ENCODE measurements at places on chromosomes 3 and 15.

GRCh38 chr3:8538913-8539312 is 37.3 kb downstream of the LMCD1 start:
- DNase-seq: no peak
- peaks cover 2% of the 10 kb centered on the region for H3K27me3 ChIP-seq
- H3K36me3 ChIP-seq: no peaks in the 10 kb centered on the region

DNA sequence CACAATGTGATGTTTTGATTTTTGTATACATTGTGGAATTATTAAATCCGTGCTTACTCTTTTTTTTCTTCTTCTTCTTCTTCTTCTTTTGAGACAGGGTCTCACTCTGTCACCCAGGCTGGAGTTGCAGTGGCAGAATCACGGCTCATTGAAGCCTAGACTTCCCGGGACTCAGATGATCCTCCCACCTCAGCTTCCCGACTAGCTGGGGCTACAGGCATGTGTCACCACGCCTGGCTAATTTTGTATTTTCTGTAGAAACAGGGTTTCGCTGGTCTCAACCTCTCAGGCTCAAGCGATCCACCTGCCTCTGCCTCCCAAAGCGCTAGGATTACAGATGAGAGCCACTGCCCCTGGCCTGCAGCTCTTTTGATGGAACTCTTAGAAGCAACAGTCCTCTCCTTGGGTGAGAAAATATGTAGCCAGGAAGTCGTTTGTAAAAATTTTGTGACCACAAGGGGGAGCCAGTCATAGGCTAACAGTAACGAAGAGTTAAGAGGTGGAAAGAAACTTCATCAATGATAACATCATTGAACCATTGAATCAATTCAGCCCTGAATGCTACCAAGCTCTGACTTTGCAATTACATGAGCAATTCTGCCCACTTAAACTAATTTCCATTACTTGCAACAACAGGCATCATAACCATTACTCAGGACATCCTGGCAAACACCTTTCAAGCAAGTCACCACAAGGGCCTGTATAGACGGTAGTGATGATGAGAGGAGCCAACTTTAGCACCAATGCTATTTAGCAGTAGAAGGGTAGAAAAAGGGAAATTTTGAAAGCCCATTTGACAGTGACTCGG is 16.7 kb upstream of the CMTM7 start:
- H3K4me3 ChIP-seq: no peak overlapping the region
- no peak overlapping the region for H3K27ac ChIP-seq

GRCh38 chr3:23952646-23953045 is 7.6 kb downstream of the NR1D2 start:
- H3K4me3 ChIP-seq: no peak overlapping the region
- H3K36me3 ChIP-seq: no peaks in the 10 kb centered on the region
- no peak for DNase-seq
- no peaks in the 10 kb centered on the region for H3K27me3 ChIP-seq
- H3K4me1 ChIP-seq: peaks cover 28% of the 10 kb centered on the region

DNA sequence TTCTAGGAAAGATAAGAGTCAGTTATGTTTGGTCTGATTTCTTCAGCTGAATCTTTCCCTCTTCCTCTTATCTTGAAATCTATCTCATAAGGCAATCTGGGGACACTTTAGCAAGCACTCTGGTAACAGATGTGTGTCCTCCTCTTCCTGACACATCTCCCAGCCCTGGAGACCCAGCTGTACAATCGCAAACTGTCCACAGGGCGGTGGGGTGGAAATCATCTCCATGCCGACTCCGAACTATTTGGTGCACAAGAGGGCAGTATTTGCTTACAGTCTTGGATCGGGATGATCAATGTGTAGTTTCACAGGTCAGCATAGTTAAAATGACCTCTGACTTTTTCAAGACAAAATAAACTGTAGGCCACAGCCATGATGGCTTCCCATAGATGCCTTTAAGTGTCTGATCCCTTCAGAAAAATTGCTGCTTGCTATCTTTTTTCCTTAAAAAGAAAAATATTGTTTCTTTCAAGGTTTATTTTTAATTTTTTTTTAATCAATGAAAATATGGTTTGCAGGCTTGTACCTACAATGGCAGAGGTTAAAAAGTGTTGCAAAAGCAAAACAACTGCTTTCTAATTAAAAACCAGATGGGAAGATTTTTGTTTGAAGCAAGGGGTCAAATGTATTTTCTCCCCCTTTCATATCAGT is 17.7 kb downstream of the EEFSEC start:
- no peaks in the 10 kb centered on the region for H3K36me3 ChIP-seq
- no peak overlapping the region for H3K27ac ChIP-seq
- H3K4me3 ChIP-seq: no peak overlapping the region
- peaks cover 6% of the 10 kb centered on the region for H3K4me1 ChIP-seq
- no peak for DNase-seq
- H3K27me3 ChIP-seq: no peaks in the 10 kb centered on the region

DNA sequence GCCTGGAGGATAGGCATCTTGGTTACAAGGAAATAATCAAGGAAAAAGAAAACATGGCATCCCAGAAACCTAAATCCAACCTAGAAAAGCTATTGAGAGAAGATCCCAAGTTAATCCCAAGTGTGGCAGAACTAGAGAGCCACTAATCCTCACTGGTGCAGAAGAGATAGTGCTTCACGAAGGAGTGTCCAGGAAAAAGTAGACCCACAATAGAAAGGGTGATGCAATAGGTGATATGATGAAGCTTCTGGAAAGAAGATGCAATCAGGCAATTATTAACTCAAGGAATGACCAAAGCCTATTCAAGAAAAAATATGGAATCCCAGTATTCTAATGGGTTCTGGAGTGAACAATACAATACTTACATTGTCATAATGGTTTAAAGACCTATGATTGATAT is 95.2 kb downstream of the AQP9 start:
- no peaks in the 10 kb centered on the region for H3K36me3 ChIP-seq
- peaks cover 11% of the 10 kb centered on the region for H3K4me1 ChIP-seq
- H3K27ac ChIP-seq: no peak overlapping the region

- no peak overlapping the region for H3K27ac ChIP-seq
- H3K4me1 ChIP-seq: peaks cover 18% of the 10 kb centered on the region
- H3K27me3 ChIP-seq: no peaks in the 10 kb centered on the region
- H3K4me3 ChIP-seq: no peak overlapping the region
- DNase-seq: no peak
Observed at GRCh38 chr3:49500732-49501609, 30.9 kb downstream of the DAG1 start.

DNA sequence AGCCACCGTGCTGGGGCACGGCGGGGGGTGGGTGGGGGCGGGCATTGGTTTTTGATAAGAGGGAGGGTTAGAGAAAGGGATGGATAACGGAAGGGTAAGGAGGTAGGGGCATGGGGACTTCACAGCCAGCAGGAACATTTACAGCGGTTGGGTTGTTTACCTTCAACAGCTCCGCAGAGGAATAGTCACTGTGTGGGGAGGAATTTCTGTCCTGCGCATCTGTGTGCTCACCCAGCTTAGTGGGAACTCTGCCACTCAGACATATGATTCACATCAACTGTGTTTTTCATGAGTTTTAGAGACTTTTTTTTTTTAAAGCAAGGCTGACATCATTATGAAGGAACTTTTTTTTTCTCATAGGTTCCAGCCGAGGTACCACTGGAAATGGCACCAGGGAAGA is 19.6 kb downstream of the CHRD start:
- no peak for DNase-seq
- H3K36me3 ChIP-seq: no peaks in the 10 kb centered on the region
- H3K4me1 ChIP-seq: no peaks in the 10 kb centered on the region
